ENCODE measurements at places on chromosomes 3 and 15.

GRCh38 chr15:66704019-66704802 lies 2.2 kb downstream of the SMAD6 start:
- DNase-seq, result no peak

- no peak for DNase-seq
These were observed 265.2 kb downstream of the SUCLG2 start for GRCh38 chr3:67389176-67389575.

DNA sequence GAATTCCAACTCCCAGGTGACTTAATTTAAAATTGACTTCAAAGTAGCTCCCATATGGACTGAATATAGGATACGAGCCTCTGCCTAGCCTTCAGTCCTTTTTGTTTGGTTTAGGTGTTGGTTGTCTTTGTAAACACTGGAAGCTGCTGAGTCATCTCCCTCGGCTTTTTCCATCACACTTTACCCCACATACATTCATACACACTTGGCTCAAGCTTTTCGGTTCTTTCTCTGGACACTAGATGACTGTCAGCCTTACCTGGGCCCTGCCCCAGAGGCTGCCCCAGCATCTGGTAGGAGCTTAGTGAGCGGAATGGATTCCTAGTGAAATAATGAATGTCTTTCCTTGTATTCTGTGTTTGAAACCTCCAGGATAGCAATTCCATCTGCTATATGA lies 201.5 kb upstream of the IL12A start:
- DNase-seq, result no peak

GRCh38 chr3:40078590-40078989 lies 230.9 kb upstream of the EIF1B start:
- no peak for DNase-seq

- DNase-seq, result no peak
These were observed 166.9 kb upstream of the FAM3D start for GRCh38 chr3:58833491-58833890.

GRCh38 chr3:115217678-115218451 lies 70.8 kb upstream of the ZBTB20 start:
- DNase-seq, result no peak
